Cerebellar nuclear complex (tissue), 1 donor: ENCODE measurements at places on chromosomes 3 and 15.

DNA sequence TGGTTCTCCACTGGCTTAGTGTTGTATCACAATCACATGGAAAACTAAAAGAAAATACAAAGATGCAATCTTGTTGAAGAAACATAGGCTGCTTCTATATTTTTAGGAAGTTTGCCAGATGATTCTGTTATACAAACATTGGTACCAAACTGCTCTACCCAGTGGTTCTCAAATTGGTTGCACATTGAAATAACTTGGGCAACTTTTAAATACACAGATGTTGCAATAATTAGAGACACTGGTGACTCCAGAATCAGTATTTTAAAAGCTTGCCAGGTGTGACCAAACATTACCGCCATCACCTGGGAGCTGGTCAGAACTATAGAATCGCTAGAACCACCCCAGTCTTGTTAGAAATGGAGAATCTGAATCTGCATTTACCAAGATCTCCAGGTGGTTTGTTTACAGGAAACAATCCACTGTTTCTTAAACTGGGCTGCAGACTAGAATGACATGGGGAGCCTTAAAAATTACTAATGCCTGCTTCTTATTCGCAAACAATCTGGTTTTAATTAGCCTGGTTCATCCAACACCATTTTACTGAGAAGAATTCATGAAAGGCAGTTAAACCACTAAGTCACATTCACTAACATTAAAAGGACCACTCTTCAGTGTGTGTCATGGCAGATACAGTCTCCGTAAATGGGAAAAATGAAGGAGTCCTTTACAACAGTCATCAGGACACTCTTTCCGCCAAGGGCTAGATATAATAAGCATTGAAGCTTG lies 76.5 kb downstream of the ACAP2 start:
- no peak for DNase-seq

- DNase-seq = no peak
Measured at GRCh38 chr3:184811034-184811433, 932 bp upstream of the VPS8 start.

DNA sequence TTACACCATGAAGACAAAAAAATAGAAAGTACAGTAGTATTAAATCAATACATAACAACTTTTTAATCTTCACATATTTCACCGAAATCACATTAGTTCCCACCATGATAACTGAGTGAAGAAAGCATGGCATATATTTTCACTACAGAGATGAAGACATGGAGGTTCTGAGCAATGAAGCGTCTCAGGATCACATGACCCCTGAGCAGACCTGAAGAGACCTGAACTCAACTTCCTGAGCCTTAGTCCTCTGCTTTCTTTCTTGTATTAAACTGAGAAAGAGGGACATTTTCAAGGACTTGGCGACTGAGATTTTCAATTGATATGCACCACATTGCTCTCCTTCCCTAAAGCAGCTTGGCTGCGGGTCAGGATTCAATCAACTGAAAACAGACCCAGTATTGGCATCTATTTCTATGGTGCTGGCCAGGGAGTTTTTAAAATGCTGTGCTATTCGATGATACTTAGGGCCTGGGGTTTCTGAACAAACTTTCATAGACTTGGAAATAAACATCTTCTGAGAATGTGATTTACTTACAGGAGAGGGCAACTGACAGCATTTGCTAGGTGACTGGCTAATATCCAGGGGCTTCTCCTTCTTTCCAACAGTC lies 165.1 kb downstream of the LSAMP start:
- no peak for DNase-seq

DNA sequence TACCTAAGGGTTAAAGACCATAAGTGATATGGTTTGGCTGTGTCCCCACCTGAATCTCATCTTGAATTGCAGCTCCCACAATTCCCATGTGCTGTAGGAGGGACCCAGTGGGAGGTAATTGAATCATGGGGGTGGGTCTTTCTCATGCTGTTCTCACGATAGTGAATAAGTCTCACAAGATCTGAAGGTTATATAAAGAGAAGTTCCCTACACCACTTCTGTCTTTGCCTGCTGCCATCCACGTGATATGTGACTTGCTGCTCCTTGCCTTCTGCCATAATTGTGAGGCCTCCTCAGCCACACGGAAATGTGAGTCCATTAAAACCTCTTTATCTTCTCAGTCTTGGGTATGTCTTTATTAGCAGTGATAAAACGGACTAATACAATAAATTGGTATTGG lies 75.0 kb upstream of the CADPS start:
- no peak for DNase-seq

- no peak for DNase-seq
Measured at GRCh38 chr3:131669600-131669999, 166.8 kb upstream of the MRPL3 start.

- DNase-seq = no peak
Measured at GRCh38 chr3:45736707-45737106, 47.5 kb downstream of the SACM1L start.

DNA sequence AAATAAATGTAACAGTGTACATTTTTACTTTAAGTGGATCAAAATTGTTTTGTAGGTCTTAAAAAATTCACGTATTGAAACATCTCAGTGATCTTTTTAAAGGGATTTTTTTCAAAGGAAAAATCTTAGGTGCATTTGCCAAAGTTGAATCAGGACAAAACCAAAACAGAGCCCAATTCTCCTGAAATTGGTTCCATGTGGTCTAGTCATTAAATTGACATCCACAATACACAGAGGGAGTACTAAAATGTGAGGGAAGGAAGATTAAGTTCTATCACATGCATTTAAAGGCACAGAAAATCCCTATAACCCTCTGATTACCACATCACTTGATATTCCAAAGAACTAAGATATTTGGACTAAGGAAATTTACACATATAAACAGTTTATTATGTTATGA lies 39.3 kb upstream of the HDC start:
- DNase-seq = no peak

- DNase-seq = no peak
Measured at GRCh38 chr3:11437506-11437905, 165.3 kb downstream of the ATG7 start.

GRCh38 chr3:38059148-38059547 lies 20.1 kb downstream of the DLEC1 start:
- no peak for DNase-seq

DNA sequence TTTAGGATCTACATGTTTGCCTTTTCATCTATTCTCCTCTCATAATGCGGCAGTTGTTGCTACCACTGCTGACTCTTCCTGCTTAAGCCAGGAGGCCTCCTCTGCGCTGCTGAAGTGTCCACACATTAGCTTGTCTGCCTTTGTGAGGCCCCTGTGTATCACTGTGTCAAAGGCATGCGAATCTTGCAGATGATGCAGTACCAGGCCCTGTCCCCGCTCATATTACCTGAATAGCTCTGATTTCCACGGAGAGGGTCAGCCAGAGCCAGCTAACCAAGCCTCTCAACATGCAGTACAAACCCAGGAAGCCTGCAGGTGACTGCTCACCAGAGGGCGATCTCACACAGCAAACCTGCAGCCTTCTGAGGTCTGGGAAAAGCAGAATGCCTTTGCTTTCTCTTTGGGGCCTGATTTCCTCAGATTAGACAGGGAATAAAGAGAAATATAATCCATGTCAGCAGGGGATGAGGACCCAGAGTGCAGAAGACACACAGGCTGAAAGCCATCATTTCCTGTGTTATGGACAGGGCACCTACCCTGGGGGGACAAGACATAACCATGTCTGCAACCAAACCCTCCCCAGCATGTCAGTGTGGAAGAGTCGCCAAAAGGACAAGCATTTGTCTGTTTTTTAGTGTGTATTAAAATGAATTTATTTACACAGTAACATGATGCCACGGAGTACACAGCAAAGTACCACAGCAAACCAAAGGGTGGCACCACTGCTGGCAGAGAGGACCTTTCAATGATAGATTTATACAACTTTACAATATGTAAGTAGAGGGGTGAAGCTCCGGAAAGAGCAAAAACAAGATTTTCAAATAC lies 36.8 kb upstream of the TSPAN3 start:
- no peak for DNase-seq

GRCh38 chr3:80526153-80526552 lies 758.4 kb upstream of the ROBO1 start:
- DNase-seq = no peak

DNA sequence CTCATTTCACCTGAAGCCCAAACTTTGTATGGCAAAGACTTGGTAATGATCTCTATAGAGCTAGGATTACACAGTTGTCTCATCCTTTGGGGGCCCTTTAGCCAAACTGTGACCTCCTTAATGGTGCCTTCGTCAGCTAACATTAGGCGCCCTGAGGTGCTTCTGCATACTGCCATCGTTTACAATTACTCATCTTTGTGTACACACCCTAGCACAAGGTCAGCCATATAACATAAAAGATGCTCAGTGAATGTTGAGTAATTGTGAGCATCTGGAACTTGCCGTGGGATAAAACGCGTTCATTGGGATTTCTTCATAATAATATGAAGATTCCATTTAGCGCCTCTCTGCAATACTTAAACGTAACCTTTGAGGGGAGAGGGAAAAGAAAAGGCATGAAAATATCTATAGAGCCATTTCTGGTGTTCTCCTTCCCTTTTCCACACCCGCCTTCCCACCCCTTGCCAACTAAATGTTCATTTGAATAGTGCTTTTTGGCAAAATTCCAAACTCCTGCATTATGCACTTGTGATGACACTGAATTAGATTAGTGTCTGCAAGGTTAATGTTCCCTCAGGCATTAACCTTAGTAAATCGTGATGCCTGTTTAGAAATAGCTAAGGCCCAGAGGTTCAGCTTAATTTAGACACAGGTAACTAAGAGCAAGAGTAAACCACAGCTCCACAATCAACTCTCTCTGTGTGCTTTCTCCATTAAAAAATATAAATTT lies 990 bp upstream of the ZNF148 start:
- no peak for DNase-seq

DNA sequence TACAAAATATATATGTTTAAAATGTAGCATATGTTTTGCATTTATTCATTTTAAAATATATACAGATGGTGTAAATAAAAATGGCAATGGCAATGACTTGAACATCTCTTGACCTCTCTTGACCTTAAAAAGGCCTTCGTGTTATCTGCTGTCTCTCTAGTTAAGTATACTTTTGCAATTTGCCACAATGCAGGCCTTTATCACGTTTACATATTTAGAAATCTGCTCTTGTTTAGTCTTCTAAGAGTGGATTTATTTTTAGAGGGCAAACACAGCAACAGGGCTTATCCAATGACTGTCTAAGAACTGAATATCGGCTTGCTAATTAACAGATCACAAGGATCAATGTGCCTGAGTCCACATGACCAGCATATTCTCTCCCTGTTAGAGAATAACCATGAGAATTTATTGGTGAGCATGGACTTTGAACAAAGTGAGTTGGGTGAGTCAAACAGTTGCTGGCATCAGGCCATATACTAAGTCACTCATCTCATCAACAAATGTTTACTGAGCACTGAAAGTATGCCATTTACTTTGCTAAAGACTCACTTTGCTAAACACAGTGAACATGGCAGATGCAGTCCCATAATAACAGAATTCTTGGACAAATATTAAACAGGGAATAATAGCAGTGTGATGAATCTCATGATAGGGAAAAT lies 48.2 kb downstream of the MDFIC2 start:
- no peak for DNase-seq

- DNase-seq = no peak
Measured at GRCh38 chr3:58419780-58420507, 13.7 kb downstream of the PDHB start.

DNA sequence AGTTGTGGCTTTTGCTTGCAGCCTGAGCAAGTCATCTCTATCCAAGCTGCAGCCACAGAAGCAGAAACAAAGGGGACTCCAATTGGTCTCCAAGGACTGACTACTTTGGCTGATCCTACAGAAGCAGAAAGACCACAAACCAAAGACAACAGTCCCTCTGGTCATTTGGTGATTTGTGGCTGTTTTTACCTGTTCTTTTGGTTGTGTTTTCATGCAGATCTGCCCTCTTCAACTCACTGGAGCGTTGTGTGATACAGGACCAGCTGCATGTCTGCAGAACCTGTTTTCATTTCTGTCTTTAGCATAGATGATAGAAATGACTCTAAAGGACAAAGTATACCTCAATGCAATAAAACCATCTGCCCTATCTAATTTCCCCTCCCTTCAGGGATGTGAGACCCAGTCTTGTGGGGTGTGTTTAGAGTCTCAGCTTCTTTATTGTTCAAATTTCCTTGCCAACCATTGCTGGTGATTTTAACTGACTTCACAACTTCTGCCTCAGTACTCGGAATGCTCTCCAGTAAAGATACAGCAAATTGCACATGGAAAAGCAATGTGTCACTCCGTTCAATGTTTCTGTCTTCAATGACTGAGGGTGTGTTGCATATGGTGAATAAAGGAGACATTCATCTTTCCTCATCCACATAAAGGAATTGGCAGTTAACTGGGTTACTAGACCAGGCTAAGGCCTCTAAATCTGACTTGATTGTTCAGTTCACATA lies 48.9 kb upstream of the SLC7A14 start:
- no peak for DNase-seq

- DNase-seq = no peak
Measured at GRCh38 chr3:193556841-193557240, 2.1 kb upstream of the ATP13A4 start.

DNA sequence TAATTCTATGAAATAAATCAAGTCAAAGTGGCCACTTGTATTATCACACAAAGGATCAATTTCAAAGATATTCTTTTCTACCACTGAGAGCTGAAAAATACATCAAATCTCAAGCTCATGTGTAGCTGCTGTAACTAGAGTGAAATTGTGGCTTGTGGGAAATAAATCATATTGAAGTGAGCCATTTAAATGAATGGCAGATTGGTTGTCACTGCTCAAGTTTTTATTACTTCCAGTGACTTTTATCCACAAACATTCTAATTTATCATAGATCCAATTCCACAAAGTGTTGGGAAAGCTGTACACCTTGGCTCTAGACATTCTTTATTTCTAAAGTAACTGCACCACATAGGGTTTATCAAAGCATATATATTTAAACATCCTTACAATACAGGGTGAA lies 285.4 kb downstream of the CNTN3 start:
- DNase-seq = no peak

- no peak for DNase-seq
Measured at GRCh38 chr3:123636431-123636841, 51.6 kb upstream of the HACD2 start.

DNA sequence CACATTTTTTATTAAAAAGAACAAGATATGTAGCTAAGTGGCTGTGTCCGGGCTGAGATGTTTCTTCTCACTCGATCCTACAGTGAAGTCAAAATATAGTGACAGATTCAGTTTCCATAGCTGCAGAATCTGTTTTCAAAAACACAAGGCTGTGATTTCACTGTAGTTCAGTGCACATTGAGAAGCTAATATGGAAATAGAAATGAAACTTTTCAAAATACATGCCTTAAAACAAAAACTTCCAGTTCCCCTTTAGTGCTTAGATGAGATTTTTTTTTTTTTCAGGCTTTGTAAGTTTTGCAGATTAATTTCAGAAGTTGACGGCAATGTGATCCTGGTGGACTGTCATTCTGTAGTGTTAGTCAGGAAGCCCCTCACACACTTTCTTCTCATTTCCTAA lies 23.8 kb upstream of the TRAK1 start:
- DNase-seq = no peak

GRCh38 chr3:127632035-127632820 lies 3.2 kb downstream of the PODXL2 start:
- DNase-seq = no peak

- no peak for DNase-seq
Measured at GRCh38 chr3:48187579-48188265, 495 bp downstream of the CDC25A start.
